ENCODE measurements at places on chromosomes 5 and 9.
A peak's percentile ranks its signal among the peaks of the same experiment; 100 is the strongest.

DNA sequence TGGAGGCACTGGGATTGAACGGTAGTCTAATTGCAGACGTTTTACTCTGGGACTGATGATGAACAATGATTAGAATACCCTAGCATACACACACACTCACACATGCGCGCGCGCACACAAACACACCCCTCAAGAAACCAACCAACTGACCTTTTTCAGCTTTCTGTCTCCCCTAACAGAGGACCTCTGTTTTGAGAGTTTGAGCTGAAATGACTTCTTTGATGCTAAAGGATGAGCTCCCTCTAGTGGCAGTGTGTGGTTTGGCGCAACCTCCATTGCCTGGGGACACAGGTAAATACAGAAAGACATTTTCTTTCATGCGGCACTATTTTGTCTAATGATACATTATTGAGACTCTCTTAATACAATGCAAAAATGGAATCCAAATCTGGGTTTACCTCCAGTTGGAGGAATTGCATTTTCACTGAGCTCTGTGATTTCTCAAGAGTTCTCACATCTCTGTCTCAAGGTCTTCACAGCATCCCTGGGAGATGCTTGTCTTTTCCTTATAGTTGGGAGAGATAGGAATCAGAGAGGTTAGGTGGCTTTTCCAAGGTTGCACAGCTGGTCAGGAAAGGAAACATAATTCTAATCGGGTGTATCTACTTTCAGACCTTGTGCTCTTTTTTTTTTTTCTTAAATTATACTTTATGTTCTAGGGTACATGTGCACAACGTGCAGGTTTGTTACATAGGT lies 187.5 kb downstream of the TMEM38B start:
- peak; percentile 53 for DNase-seq

DNA sequence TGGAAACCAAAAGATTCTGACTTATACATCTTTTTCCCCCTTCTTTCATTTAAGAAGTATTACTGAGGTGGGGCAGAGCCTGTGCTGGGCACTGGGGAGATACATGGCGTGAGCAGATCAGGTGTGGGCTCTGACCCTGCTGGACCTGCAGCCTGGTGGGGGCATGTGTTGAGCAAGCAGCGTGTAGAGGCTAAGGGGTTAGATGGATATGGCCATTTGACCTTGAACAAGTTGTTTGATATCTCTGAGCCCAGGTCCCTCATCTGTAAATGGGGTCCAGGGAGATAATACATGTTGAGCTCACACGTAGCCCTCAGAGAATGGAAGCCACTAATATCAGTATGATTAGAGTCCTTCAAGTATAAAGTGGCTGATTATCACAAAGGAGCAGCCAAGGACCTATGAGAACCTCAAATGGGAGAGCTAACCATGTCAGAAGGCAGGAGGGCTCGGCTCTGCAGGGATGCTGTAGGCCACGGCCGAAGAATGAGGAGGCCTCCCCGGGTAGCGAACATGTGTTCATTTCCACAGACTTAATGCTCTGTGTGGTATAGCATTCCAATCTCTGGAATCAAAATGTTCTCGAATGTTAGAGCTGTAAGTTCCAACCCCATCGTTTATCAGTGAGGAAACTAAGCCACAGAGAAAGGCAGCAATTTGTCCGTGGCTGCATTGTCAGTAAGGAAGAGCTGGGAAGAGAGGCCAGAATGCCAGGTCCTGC lies 15.4 kb upstream of the ANGPTL2 start:
- no peak for DNase-seq

- no peak for DNase-seq
Measured at GRCh38 chr5:73067213-73067612, 53.2 kb upstream of the TMEM171 start.

DNA sequence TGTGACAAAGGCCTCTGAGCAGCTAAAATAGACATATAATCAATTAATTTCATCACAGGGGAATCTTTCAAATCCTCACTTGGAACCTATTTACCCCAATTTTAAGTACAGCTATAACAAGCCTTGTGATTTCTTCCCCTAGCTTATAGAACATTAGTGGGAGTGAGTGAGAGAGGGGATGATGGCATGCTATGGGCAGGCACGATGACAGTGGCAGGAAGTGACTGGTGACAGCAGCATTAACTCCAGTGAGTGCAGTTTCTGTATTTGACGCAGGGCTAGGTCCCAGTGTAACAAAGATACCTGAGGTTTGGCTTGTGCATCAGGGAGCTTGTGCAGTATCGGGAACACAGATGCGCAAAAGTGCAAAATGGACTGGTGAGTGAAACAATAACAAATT lies 54.1 kb downstream of the NPR3 start:
- no peak for DNase-seq

GRCh38 chr5:9339206-9339818 lies 206.6 kb downstream of the SEMA5A start:
- no peak for DNase-seq

DNA sequence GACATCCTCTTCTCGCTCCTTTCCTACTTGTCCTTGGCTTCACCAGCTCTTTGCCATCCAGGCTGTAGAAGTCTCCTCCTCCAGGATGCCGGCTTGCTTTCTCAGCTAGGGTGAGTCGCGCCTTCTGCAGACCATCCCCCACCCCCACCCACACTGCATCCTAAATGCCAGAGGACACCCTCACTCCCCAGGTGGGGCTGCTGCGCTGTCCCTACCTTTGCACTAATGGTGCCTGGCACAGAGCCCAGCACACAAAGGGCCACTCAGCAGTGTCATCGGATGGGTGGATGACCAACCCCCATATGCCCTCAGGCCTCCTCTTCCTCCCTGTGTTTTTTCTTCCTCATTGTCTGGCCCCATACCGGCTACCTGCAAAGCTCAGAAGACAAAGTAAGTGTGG lies 14.8 kb downstream of the IL9 start:
- DNase-seq, result no peak

GRCh38 chr9:122403381-122404000 lies 32.7 kb downstream of the PTGS1 start:
- no peak for DNase-seq

DNA sequence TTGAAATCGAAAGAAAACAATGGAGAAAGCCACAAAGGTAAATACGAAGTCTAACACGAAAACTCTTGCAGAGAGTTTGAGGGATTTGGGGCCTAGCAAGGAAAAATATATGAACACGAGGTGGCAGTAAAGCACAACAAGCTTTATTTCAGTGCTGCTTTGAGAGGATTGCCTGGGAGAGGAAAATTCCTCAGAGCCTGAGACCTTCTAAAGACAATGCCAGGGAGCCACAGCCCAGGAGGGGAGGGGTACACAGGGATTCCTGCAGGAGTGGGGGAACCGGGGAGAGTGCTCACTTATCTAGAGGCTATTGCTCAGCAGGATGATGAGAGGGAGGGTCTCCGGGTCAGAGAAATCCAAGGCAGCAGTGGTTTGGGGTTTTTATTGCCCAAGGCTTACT lies 134.9 kb upstream of the ADCY2 start:
- DNase-seq, result no peak

Data from left ventricle myocardium inferior (tissue), 1 donor.